Sciatic nerve (tissue), 2 donors: ENCODE measurements at places on chromosomes 6 and 20.

GRCh38 chr20:3674995-3675900 is 6.6 kb downstream of the ADAM33 start:
- no peak for DNase-seq

GRCh38 chr6:43547222-43547621 is 28.6 kb downstream of the XPO5 start:
- DNase-seq, result no peak

GRCh38 chr20:58459058-58459750 is 56.0 kb downstream of the APCDD1L start:
- DNase-seq, result no peak

DNA sequence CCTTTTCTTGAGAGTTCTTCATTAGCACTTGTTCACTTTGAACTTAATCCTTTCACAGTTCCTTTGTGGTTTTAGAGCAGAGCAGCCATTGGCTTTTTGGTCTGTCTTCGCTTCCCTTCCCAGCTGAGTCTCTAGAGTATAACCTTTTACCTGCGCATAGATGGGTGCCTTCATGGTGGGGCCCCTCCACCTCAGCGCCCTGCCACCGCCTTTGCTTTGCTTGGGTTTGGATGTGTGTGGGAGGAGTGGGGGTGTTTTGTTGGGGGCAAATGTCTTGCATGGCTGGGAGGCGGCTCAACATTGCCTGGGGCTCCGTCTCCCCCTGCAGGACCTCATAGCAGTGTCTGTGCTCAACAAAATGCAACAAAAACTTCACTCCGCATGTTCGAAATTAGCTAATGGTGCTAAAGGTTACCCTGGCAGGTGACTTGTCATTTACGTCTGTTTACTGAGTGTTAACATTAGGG is 11.9 kb downstream of the PYGB start:
- no peak for DNase-seq

DNA sequence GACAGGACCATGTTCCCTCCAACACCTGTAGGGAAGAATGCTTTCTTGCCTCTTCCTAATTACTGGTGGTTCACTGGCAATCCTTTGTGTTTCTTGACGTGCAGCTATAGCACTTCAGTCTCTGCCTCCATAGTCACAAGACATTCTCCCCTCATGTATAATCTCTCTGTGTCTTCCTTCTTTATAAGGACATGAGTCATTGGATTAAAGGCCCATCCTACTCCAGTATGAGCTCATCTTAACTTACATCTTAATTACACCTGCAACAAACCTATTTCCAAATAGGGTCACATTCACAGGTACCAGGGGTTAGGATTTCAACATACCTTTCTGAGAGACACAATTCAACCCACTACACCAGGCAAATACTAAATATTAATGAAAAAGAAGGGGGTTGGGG is 213.6 kb downstream of the RNGTT start:
- no peak for DNase-seq

GRCh38 chr20:23212011-23212410 is 125.9 kb upstream of the CD93 start:
- no peak for DNase-seq

GRCh38 chr20:24691901-24692351 is 222.5 kb downstream of the SYNDIG1 start:
- DNase-seq, result peak; percentile 21

- no peak for DNase-seq
These were observed 308.9 kb downstream of the DHX35 start for GRCh38 chr20:39270837-39271604.

DNA sequence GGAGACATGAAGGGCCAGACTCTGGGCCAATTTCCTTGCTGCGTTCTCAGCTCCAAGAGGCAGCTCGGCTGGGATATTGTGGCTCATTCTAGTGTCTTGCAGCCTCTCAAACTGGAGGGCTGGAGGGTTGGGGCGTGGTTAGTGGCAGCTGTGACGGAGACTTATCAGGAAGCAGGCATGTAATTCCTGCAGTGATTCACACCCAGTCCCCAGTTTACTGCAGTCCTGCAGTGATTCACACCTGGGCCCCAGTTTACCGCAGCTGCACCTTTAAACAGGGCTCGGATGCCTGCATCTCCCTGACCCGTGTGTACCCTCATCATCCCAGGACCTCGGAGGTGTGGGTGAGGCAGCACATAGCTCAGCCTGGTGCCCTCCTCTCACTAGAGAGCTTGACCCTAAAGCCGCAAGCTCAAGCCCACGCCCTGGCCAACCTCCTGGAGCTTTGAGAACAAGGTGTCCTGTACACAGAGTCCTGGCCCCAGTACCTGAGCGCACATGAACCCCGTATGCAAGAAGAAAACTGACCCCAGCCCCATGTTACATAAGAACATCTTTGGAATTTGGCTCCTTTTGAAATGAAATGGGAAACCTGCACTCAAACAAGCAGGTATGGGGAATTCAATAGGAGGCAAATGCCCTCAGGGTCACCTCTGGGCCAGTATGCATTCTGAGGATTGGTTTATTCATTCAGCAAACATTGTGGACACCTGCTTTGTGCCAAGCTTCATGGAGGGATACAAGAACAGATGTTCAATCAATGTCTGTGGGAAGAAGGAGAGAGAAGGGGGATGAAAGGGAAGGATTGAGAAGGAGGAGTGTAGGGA is 55.3 kb upstream of the FAM83D start:
- no peak for DNase-seq

GRCh38 chr6:45448417-45449389 is 71.0 kb upstream of the SUPT3H start:
- no peak for DNase-seq

GRCh38 chr6:142155895-142156757 is 9.1 kb downstream of the VTA1 start:
- DNase-seq, result no peak

DNA sequence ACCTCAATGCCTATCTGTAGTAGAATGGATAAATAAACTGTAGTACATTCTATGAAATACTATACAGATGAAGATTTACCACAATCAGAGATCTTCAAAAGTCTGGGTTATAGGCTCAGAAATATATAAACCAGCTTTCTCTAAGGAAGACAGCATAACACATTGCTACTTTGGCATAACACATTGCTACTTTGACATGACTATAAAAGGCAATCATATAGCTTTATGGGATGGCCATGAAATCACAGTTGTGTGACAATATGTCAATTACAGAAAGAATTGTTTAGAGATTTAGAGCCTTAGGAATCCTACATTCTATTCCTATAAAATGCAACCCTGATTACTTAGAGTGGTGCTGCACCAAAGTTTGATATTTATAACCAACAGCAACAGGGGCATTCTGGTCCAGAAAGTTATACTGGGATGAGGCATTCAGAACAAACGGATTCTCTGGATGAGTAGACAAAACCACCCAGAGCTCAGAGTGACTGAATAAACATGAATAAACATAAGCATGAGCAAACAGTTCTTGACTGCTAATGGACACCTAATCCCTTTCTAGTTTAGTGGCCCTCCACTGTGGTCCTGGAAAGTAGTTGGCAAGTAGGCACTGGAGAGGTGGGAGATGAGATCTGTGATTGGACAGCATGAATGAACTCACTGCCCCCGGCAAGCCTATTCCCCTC is 12.0 kb downstream of the TTI1 start:
- DNase-seq, result no peak

DNA sequence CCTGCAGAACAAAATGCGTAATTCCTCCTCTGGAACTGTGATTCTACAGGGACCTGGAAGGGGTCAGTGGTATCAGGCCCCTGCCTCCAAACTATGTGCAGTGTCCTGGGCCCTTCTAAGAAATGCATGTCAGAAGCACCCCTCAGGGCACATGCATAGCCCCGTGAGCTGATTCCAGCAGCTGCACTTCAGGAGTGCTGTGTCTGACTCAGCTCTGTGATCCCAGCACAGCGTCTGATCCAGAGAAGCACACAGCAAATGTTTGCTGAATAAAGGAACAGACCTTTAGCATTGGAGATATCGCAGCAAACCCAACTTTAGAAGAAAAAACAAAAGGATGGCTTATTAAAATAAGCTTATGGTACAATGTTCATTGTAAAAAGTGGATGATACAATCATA is 15.8 kb upstream of the MAFB start:
- no peak for DNase-seq

DNA sequence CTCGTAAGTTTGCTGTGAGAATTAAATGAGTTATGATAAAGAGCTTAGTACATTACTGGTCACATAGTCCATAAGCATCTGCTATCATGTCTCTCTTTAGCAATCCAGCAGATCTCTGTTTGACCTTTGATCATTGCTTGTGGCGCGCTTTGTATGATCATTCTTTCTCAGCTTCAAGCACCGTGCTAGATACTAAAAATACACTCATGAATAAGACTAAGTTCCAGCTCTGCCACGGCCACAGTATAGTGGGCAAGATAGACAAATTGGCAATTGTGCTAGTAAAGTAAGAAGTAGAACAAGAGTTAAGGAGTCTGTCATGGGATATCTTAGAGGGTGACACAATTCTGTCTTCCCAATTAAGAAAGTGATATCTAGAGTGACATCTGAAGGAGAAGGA is 75.2 kb upstream of the ADGRF1 start:
- DNase-seq, result no peak

DNA sequence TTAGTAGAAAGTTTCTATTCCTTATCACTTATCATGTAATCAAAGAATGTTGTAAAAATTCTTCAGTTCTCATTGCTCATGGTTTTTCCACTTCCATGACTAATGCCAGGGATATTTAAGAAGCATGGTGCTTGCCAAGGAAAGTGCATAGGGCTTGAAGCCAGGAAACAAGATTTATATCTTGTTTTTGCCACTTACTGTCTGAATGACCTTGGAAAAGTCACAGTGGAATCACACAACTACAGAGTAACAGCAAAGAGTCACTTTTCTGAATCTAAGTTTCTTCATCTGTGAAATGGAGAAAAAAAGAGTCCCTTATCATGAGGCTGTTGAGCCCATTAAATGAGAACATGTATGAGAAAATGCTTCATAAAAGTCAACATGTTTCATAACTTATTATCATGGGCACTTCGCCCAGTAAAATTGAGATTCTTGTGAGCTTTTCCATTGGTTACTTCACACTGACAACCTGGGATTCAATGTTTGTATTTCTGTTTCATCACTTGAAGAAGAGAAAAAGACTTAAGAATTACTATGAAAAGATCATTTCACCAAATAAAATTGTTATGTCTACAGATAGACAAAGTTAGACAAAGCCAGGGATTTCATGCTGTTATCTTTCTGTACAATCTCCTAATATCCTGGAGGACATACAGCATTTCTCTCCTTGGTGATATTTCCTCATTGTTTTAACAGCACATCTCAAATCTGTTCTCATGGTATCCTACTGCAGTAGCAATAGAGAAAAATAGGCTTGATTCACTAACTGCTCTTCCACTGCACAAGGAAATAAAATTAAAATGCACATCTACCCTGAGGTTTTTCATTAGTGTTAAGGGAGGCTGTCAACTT is 7.6 kb upstream of the BMP5 start:
- no peak for DNase-seq

DNA sequence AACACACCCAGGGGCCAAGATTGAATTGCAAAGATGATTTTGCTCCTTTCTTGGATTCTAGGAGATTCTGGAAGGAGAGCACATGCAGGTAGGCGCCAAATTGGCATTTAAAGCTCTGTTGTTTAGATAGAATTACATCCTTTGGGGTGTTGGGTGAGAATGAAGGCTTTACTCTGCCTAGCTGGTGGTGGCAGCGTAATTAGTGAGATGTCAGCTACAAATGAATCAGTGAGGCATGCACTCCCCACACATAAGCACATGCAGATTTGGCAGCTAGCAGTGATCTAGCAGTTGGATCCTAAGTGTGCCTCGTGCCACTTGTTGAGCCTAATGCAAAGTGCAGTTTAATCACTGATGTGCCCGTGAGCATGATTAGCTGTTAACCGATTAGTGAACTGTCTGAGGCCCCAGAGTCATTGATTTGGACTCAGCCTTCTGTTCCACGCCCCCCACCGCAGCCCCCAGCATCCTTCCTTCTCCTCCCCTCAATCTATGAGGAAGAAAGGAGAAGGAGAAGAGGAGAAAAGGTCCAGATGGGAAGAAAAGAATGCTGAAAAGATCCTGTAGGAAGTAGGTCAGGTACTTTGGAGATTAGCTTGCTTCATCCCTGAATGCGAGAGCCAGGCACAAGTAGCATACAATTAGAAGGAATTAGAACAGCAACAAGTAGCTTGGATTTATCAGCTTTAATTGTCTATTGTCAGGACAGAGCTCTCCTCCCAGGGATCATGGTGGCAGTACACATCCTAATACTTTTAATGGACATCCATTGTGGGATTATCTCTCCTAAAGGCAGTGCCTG is 6.0 kb upstream of the PRDM1 start:
- DNase-seq, result no peak

GRCh38 chr20:4592316-4593148 is 129.2 kb upstream of the PRND start:
- DNase-seq, result peak; percentile 74

DNA sequence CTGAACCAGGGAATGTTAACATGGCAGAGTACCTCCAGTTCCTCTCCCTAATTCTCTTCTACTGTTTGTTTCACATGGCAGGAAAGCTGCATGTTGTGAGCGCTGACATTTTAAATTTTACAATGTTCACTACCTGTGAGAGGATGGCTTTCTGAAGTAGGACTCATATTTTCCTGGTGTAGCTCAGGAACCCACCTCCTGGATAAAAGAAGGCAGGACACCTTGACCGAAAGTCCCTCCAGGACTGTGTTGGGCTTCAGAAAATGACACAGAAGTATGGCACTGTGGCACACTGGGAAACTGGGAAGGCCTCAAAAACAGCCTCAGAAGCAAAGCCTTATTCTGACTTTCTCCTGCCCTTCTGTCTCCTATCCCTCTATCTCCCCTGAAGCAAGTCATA is 33.3 kb downstream of the PTPRK start:
- no peak for DNase-seq

GRCh38 chr6:19997104-19997503 is 159.9 kb downstream of the ID4 start:
- DNase-seq, result no peak

DNA sequence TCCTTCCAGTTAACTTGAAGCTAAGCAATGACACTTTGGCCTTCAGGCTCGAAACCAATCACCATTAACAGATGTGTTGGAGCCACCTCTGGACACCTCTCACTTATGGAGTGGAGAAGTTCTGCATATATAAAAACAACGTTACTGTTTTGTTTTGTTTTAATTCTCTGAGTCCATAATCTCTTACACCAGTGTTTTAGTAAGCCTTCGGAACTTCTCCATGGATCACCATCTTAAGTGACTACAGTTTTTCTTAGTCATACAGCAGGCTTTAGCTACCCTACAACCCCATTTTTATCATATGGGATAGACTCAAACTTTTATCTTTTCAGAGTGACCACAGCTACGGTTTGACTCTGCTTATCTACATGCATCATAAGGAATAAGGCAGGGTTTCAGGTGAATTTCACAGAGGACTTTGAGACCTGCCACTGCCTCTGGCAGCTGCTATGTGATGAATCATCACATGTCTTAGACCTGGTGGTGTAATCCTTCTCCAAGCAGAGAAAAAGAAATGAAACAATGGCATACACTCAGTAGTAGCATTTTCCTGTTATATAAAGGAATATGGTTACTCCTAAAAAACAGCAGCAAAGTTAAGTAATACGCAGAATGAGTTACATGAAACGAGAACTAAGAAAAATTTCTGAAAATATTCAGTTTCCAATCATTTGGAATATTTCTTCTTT is 5.5 kb upstream of the HDDC2 start:
- DNase-seq, result no peak
